Left ventricle myocardium inferior (tissue), 1 donor: ENCODE measurements at places on chromosomes 2 and 18. TPM values are rescaled to one million over a fixed set of nuclear protein-coding genes. Genes with fewer than 3 reads are reported as not detected.

DLX2 gene
- total RNA-seq = not detected

ANKRD30B gene
- not detected for total RNA-seq

TLX2 gene
- total RNA-seq = not detected

SNORC gene
- total RNA-seq = 1.0 TPM

GRCh38 chr2:60699617-60700016 lies 56.5 kb upstream of the PAPOLG start:
- no peak for DNase-seq
- no peak overlapping the region for H3K27ac ChIP-seq
- no peaks in the 10 kb centered on the region for H3K36me3 ChIP-seq
- H3K4me1 ChIP-seq = no peaks in the 10 kb centered on the region
- H3K27me3 ChIP-seq = peaks cover 9% of the 10 kb centered on the region
- H3K4me3 ChIP-seq = no peak overlapping the region

- H3K27me3 ChIP-seq = no peaks in the 10 kb centered on the region
- no peak overlapping the region for H3K27ac ChIP-seq
- H3K36me3 ChIP-seq = peaks cover 25% of the 10 kb centered on the region
- H3K4me3 ChIP-seq = no peak overlapping the region
Observed at GRCh38 chr18:79123948-79124347, 54.8 kb downstream of the ATP9B start.
